ENCODE measurements at places on chromosomes 11 and 22. TPM values are rescaled to one million over a fixed set of nuclear protein-coding genes. Genes with fewer than 3 reads are reported as not detected.

Gene TUBA8
- 0.99 TPM for total RNA-seq

Gene PNPLA5
- not detected for total RNA-seq

Gene OR52E8
- total RNA-seq, result not detected

Gene CTNND1
- total RNA-seq, result 11.2 TPM

Gene OR10A3
- total RNA-seq, result not detected

Gene MRGPRX2
- not detected for total RNA-seq

Gene MRGPRE
- total RNA-seq, result not detected

Gene PKP3
- total RNA-seq, result 0.30 TPM

- H3K27ac ChIP-seq, result no peak overlapping the region
- peaks cover 17% of the 10 kb centered on the region for H3K27me3 ChIP-seq
- H3K4me3 ChIP-seq, result no peak overlapping the region
- no peaks in the 10 kb centered on the region for H3K36me3 ChIP-seq
- DNase-seq, result no peak
Measured at GRCh38 chr11:88158081-88158480, 17.2 kb downstream of the RAB38 start.

DNA sequence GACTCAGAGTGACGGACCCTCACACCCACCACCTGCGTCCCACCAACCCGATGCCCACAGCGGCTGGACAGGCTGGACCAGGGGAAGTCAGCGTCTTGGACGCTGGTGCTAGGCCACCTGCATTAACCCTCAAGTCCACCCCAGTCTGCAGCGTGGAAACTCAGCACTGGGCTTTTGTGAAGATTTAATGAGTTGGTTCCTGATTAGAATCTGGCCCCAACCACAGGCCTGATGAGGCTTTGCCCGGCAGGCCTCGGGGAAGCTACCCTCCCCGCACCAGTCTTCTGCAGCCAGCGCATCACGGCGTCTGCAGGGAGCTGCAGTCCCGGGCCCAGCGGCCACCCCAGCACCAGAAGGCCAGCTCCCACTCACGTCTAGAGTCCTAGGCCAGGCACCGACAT, 101.0 kb downstream of the BRD1 start:
- peaks cover 10% of the 10 kb centered on the region for H3K4me1 ChIP-seq
- H3K27ac ChIP-seq, result no peak overlapping the region
- H3K36me3 ChIP-seq, result no peaks in the 10 kb centered on the region
- peaks cover 29% of the 10 kb centered on the region for H3K27me3 ChIP-seq
- no peak for DNase-seq

DNA sequence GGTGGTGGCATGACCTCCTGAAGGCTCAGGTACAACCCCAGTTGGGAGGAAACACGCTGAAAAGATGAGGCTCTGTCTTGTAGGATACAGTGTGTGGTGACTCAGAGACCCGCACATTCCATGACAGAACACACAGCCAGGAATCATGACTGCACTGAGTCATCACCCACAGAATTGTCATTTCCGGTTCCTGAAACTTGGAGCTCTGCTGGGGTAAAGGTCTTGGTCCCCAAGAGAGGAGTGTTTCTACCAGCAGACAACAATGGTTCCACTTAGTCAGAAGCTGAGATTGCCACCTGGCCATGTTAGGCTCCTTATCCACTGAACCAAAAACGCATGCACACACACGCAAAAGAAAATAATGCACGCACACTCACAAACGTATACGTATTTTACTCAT, 31.5 kb upstream of the CYB5R3 start:
- no peak overlapping the region for H3K4me3 ChIP-seq
- no peaks in the 10 kb centered on the region for H3K36me3 ChIP-seq
- peaks cover 14% of the 10 kb centered on the region for H3K27me3 ChIP-seq
- no peaks in the 10 kb centered on the region for H3K4me1 ChIP-seq

- peaks cover 5% of the 10 kb centered on the region for H3K4me1 ChIP-seq
- no peak overlapping the region for H3K4me3 ChIP-seq
- H3K27ac ChIP-seq, result no peak overlapping the region
Measured at GRCh38 chr22:22228921-22229320, 15.7 kb upstream of the VPREB1 start.

GRCh38 chr11:50174189-50174588, 141.5 kb downstream of the OR4C45 start:
- H3K27me3 ChIP-seq, result no peaks in the 10 kb centered on the region
- no peak overlapping the region for H3K27ac ChIP-seq
- H3K4me1 ChIP-seq, result no peaks in the 10 kb centered on the region
- DNase-seq, result no peak

- H3K27me3 ChIP-seq, result no peaks in the 10 kb centered on the region
- H3K27ac ChIP-seq, result peak overlapping the region; percentile 98
- peak overlapping the region; percentile 88 for H3K4me3 ChIP-seq
- H3K36me3 ChIP-seq, result peaks cover 5% of the 10 kb centered on the region
- DNase-seq, result no peak
- H3K4me1 ChIP-seq, result peaks cover 6% of the 10 kb centered on the region
Measured at GRCh38 chr11:1263010-1263409, 40.1 kb downstream of the MUC5B start.

- H3K4me1 ChIP-seq, result peaks cover 36% of the 10 kb centered on the region
- H3K4me3 ChIP-seq, result peak overlapping the region; percentile 69
- no peaks in the 10 kb centered on the region for H3K27me3 ChIP-seq
- H3K27ac ChIP-seq, result peak overlapping the region; percentile 66
Measured at GRCh38 chr11:6229911-6230310, 4.5 kb downstream of the FHIP1B start.

GRCh38 chr11:63888170-63889086, 28.5 kb downstream of the RCOR2 start:
- DNase-seq, result peak; percentile 75
- peak overlapping the region; percentile 97 for H3K27ac ChIP-seq
- peak overlapping the region; percentile 98 for H3K4me3 ChIP-seq
- peaks cover 19% of the 10 kb centered on the region for H3K36me3 ChIP-seq
- H3K4me1 ChIP-seq, result peaks cover 58% of the 10 kb centered on the region

DNA sequence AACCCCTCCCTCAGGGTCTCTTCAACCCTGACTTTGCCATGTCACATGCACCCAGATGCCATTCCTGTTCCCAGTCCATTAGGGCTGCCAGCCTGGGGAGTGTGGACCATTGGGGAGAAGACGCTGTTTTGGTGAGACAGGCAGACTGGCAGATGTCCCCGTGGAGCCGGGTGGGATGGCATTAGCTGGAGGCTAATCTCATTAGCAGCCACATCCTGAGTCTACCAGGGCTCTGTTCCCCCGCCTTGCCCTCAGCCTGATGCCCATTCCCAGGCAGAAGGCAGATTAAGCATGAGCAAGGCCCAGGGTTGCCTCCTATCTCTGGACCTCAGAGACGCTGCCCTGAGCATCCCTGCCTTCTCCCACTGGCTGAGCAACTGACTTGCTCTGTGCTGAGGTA, 46.4 kb upstream of the ALX4 start:
- no peak overlapping the region for H3K27ac ChIP-seq
- H3K27me3 ChIP-seq, result peaks cover 19% of the 10 kb centered on the region
- no peaks in the 10 kb centered on the region for H3K4me1 ChIP-seq
- no peaks in the 10 kb centered on the region for H3K36me3 ChIP-seq

DNA sequence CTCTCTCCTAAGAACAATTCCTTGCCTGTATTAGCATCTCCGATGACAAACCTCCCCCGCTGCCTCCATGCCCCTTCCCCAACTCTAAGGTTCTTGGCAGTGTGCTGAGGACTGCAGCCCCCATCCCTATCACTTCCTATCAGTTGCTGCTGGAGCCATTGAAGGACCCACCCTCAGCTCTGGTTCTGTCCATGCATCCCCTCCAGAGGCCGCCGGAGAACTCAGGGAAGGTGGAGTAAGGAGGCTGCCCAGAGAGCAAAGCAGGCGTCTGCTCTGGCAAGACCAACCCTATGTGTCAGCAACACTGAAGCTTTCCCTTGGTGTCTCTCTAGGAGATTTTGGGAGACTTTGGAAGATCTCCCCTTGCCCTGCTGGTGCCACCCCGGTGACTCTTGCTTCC, 1139.5 kb downstream of the TBC1D22A start:
- no peaks in the 10 kb centered on the region for H3K4me1 ChIP-seq
- no peak overlapping the region for H3K27ac ChIP-seq
- no peak overlapping the region for H3K4me3 ChIP-seq

DNA sequence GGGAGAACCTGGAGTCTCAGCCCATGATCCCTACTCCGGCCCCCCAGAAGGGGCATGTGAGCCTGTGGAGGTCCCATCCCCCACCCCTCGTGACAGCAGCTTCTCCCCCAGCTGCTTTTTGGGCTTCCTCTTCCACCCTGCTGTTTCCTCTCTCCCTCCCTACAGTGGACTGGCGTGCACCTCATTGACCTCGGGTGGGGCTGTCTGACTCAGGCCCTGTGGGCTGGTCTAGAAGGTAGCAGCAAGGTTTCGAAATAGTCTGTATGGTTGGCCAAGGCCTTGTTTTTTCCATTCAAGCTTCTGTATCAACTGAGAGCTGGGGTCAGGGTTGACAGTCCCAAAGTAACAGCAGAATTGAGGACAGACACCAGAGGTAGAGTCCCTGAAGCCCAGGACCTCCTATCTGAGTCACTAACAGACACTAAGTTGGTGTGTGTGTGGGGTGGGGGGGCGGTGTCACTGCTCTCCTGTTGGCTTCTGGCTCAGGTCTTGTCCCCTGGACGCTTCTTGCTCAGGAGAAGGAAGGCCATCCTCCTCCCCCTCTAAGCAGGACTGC, 7.7 kb downstream of the SLC37A2 start:
- H3K4me3 ChIP-seq, result peak overlapping the region; percentile 25
- no peak for DNase-seq
- peak overlapping the region; percentile 64 for H3K27ac ChIP-seq
- peaks cover 15% of the 10 kb centered on the region for H3K4me1 ChIP-seq
- no peaks in the 10 kb centered on the region for H3K36me3 ChIP-seq
- H3K27me3 ChIP-seq, result peaks cover 5% of the 10 kb centered on the region

DNA sequence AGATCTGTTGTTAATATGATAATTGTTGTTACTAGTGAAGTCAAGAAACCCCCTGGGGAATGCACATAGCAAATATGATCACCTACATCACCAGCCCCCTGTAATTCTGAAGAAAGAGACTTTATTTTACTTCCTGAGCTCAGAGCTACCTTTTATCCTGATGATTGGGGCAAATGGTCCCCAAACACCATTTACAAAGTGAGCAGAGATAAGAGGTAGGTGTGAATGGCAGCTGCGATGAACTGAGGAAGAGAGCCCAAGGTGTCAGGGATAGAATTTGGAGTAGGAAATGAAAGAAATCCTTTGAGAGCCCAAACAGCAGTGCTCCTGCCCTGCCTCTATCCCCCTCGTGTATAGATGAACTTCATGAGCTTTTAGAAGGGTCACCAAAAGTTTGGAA, 69.1 kb downstream of the TENM4 start:
- H3K27ac ChIP-seq, result no peak overlapping the region
- no peaks in the 10 kb centered on the region for H3K36me3 ChIP-seq
- DNase-seq, result no peak
- no peaks in the 10 kb centered on the region for H3K27me3 ChIP-seq

- H3K36me3 ChIP-seq, result no peaks in the 10 kb centered on the region
- no peaks in the 10 kb centered on the region for H3K4me1 ChIP-seq
Measured at GRCh38 chr11:84719935-84720577, 907.1 kb downstream of the DLG2 start.

- peaks cover 2% of the 10 kb centered on the region for H3K27me3 ChIP-seq
- H3K4me3 ChIP-seq, result no peak overlapping the region
- peaks cover 5% of the 10 kb centered on the region for H3K4me1 ChIP-seq
- no peak overlapping the region for H3K27ac ChIP-seq
- no peak for DNase-seq
Measured at GRCh38 chr11:35322318-35322979, 96.9 kb downstream of the SLC1A2 start.

DNA sequence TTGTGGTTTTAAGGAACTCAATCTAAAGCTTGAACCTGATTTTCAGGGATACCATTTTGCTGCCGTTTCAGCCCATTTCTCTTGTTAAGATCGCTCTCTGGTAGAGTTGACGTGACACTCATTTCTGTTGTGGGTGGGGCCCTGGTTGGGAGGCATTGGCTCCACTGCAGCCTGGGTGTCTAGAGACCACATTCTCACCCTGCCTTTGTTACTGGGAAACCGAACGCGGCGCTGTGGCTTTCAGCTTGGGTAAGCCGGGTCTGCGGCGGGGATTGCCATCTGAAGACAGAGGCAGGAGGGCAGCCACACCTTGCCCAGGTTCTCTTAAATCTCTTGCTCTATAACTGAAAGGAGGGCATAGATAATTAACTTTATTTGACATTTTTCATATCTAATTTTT, 3.2 kb downstream of the EHF start:
- no peaks in the 10 kb centered on the region for H3K36me3 ChIP-seq
- no peaks in the 10 kb centered on the region for H3K4me1 ChIP-seq
- H3K27me3 ChIP-seq, result peaks cover 29% of the 10 kb centered on the region
- H3K27ac ChIP-seq, result no peak overlapping the region

DNA sequence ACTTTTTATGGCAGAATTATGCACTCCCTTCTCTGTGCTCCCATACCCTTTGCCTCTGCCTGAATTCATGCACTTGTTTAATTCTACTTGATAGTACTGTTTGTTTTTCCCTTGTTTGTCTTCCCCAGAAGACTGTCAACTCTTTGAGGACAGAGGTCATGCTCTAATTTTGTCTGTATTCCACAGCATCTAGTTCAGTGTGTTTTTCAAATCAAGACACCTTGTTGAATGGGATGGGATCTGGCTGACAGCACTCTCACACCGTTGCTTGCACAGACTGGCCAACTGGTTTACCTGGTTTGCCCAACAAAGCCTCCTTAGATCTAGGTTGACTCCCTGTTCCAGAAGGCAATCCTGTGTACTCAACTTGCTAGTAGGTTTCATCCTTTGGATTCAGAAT, 121.2 kb upstream of the TIMP3 start:
- no peaks in the 10 kb centered on the region for H3K36me3 ChIP-seq
- H3K4me1 ChIP-seq, result no peaks in the 10 kb centered on the region
- DNase-seq, result no peak

GRCh38 chr11:125923012-125923579, 18.8 kb downstream of the DDX25 start:
- H3K36me3 ChIP-seq, result no peaks in the 10 kb centered on the region
- peak; percentile 45 for DNase-seq
- no peak overlapping the region for H3K4me3 ChIP-seq
- H3K27ac ChIP-seq, result no peak overlapping the region

GRCh38 chr22:30159561-30160353, 79.5 kb downstream of the HORMAD2 start:
- peaks cover 37% of the 10 kb centered on the region for H3K36me3 ChIP-seq
- peaks cover 44% of the 10 kb centered on the region for H3K4me1 ChIP-seq
- peak overlapping the region; percentile 86 for H3K27ac ChIP-seq
- H3K27me3 ChIP-seq, result no peaks in the 10 kb centered on the region
- peak overlapping the region; percentile 6 for H3K4me3 ChIP-seq

- H3K4me1 ChIP-seq, result peaks cover 3% of the 10 kb centered on the region
- no peaks in the 10 kb centered on the region for H3K36me3 ChIP-seq
- H3K4me3 ChIP-seq, result no peak overlapping the region
- no peak overlapping the region for H3K27ac ChIP-seq
- no peaks in the 10 kb centered on the region for H3K27me3 ChIP-seq
Measured at GRCh38 chr22:49620666-49621065, 207.0 kb downstream of the BRD1 start.

DNA sequence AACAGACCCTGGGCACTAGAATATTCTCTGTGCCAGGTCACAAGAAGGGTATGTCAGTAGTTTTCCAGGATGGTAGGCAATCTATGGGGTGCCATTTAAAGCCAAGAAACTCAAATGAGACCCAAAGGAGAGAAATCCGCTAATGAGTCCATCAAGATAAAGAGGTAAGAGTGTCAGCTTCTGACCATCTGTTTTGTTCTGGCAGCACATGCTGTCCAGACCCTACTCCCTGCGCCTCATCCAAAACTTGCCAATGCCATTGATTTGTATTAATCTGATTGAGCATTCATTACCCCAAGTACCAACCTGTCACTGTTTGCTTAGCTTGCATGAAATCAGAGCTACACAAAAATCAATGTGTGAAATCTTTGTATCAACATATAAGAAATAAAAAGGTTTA, 229.0 kb downstream of the BLID start:
- no peak for DNase-seq
- no peak overlapping the region for H3K27ac ChIP-seq
- H3K4me1 ChIP-seq, result no peaks in the 10 kb centered on the region
- H3K4me3 ChIP-seq, result no peak overlapping the region

- DNase-seq, result no peak
- H3K36me3 ChIP-seq, result peaks cover 15% of the 10 kb centered on the region
- peaks cover 49% of the 10 kb centered on the region for H3K4me1 ChIP-seq
Measured at GRCh38 chr11:63877658-63878241, 38.8 kb downstream of the MARK2 start.
